ENCODE measurements at places on chromosomes 12 and 14.

GRCh38 chr14:97177016-97177415, 379.8 kb downstream of the VRK1 start:
- no peak for DNase-seq

DNA sequence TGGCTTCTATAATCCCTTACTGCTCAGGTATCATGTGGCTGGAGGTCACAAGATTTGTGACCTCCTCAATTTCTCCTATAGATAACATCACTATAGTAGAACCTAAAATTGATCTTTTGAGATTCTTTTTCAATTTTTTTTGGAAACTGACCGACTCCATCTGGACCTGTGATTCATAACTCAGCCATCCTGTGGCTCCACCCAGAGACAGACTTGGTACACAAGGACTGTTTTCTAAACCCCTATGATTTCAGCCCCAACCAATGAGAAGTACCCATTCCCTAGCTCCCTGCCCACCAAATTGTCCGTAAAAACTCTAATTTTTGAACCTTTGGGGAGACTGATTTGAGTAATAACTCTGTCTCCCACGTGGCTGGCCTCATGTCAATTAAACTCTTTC, 148.9 kb downstream of the SYT10 start:
- no peak for DNase-seq

DNA sequence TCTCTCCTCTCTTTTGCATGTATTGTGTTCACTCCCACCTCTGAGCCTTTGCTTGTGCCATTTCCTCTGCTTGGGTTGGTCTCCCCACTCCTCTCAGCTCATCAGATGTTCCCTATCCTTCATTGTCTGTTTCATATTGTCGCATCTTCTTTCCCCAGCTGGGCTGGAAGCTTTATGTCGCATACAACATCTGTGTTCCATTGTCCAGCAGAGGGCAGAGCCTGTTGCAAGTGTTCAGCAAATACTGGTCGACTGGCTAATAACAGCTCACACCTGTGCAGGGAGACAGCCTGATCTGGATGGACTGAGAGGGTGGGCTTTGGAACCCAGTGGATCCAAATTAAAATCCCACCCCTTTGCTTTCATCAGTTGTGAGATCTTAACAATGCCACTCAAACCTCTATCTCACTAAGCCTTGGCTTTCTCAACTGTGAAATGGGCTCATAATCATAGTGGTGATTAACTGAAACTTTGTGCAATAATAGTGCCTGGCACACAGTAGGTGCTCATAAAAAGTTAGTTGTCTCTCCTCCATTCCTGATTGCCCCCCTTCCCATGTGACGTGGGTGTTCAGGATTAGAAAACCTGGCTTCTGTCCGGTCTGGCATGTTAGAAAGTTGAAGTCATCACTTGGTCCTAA, 75.8 kb downstream of the RIN3 start:
- DNase-seq, result no peak

GRCh38 chr12:65293735-65294134, 15.3 kb downstream of the MSRB3 start:
- no peak for DNase-seq

DNA sequence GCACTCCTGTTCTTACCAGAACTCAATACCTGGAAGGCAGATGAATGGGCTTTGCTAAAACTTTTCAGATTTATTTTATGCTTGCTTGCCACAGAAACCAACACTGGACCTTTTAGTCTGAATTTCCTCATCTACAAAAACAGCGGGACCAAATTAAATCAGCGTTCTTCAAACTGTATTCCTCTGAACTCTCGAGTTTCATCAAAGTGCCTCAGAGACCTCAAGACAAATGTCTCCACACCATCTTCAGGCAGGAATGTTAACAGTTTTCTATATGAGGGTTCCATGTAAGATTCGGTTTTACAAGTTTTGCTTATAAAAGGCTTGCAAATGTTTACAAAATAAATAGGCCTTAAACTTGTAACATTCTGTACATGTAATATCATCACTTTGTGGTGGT, 74.6 kb downstream of the MED13L start:
- DNase-seq, result no peak

DNA sequence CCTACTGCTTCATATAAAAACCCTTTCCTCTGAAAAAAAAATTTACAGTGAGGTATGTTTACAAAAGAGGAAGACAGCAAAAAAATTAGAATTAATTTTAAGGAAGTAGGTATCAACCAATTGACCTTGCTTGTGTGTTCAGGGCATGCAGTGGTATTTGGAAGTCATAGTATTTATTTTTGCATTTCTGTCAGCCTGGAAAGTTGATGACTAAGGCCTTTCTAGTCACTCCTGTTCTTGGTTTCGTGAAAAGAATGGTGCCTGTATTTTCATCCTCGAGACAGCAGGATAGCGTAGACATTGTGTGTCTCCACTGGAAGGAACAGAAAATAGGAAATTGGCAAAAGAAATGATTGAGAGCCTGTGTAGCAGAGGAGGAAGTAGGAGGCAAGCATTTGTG, 24.5 kb downstream of the SLC16A7 start:
- DNase-seq, result no peak

GRCh38 chr12:108337235-108338223, 1.6 kb downstream of the CMKLR1 start:
- DNase-seq, result no peak

DNA sequence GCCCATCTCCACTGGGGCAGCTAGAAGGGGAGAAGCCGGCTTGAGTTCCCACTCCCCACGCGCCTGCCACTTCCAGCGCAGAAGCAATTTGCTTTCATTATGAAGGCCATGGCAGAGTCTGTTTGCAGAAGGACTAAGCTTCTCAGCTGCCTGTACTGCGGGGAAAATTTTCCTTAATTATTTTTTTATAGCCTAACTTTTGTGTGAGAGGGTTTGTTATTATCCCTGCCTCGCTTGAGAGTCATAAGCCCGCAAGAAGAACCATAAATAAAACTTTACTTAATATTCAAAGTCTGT, 56.0 kb upstream of the DLK1 start:
- DNase-seq, result no peak

DNA sequence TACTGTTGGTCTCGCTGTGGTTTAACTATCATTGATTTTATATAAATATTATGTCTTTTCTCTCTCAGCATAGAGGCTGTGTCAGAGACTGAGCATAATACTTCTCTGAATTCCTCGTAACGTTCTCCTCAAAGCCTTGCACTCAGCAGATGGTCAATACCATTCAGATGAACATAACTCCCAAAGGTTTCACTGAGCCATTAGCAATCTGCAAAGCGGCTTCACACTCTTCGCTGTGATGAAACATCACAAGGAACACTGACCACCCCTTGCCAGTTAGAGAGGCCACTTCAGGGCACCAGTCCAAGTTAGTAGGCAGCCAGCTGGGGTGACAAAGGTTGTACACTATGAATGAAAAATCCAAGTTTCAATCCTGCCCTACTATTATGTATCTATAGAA, 30.1 kb upstream of the STON2 start:
- DNase-seq, result no peak

- no peak for DNase-seq
Measured at GRCh38 chr14:30496852-30497251, 62.1 kb upstream of the G2E3 start.

DNA sequence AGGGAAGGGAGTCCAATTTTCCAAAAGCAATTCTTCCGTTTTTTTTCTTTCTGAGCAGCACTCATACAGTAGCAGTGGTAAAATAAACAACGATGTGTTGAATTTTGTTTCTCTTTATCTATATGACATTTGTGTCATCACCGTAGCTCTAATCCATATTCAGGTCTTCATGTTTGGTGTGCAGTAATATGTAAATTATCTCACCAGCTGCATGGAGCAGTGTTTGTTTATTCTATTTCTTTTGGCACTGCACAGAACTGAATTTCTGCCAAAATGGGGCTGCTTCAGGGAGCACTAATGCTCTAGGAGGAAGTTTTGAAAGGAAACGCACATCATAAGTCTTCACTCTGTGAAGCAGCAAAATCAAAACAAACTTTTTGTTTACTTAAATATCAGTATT, 130.0 kb upstream of the NPAS3 start:
- DNase-seq, result no peak

- DNase-seq, result no peak
Measured at GRCh38 chr12:86234316-86234855, 21.8 kb downstream of the MGAT4C start.

DNA sequence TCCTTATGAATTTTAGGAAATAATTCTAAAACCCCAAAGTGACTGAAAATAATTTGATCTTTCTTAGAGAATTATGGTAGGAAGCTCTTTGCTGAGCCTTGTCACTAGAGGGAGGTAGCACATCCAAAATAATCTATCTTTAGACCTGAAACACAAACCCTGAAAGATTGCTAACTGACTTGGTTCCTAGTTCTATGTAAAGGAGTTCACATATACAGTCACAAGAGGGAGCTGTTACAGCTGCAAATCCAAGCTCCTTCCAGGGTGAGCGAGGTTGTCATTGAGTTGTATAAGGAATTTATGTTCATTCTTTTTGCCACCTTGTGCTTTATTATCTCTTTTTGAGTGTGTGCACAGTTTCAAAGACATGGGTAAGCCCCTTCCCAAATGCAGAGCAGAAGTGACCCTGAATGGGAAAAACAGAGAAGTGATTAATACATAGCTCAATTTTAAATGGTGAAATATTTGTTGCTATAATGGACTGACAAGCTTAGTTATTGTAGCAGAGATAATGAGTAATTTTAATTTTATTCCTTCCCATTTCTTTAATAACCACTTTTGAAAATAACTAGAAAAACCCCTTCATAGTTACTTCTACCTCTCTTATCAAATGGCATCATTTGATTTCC, 387.9 kb downstream of the DAD1 start:
- DNase-seq, result no peak

GRCh38 chr12:124386059-124386458, 91.2 kb downstream of the RFLNA start:
- DNase-seq, result no peak

GRCh38 chr12:110966081-110966760, 45.8 kb upstream of the MYL2 start:
- no peak for DNase-seq

DNA sequence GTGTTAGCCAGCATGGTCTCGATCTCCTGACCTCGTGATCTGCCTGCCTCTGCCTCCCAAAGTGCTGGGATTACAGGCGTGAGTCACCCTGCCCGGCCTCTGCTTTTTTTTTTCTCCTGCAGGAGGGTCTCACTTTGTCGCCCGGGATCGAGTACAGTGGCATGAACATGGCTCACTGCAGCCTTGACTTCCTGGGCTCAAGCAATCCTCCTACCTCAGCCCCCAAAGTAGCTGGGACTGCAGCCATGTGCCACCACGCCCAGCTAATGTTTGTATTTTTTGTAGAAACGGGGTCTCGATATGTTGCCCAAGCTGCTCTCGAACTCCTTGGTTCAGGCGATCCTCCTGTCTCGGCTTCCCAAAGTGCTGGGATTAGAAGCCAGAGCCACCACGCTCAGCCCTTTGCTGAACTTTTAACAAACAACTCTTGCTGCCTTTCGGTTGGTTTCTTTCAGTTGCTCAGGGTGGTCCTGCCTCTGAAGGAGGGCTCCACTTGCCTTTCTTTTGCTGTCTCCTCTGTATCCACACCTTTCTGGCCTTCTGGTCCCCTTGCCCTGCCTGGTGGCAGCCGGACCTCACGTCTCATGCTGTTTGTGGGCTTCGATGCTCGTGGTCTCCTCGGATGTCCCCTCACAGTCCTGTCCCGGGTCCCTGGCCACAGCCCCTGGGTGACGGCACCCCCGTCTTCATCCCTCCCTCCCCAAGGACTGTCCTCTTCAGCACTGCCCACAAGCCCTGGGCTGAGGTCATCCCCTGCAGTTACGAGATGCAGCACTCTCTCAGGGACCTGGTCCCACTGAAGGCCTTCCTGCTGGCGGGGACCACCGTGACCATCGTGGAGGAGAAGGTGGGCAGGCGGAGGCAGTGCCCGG, 3.8 kb upstream of the B3GNT4 start:
- DNase-seq, result no peak

DNA sequence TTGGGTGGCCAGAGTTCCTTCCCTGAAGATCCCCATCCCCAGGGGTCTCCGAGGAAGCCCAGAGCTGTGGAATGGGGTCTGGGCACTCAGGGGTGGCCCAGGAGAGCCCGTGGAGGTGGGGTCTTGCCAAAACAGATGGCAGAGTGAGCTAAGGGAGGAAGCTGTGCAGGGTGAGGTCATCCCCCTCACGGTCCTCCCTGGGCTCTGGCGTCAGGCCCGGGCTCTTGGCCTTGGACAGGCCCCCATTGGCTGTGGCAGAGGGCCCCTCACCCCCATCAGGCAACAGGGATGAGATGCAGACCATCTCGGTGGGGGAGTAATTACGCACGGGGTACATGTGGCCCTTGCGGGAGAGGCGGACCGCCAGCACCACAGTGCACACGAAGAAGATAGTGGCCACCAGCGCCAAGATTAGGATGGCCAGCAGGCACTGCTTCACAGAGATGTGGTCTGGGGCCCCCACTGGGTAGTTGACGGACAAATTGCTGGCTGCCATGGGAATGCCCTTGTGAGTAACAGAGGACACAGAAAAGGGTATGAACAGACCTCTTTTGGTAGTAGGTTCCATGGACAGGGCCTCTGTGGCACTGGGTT, 10.7 kb downstream of the SELPLG start:
- no peak for DNase-seq

- no peak for DNase-seq
Measured at GRCh38 chr12:120763250-120763649, 37.6 kb downstream of the ACADS start.

DNA sequence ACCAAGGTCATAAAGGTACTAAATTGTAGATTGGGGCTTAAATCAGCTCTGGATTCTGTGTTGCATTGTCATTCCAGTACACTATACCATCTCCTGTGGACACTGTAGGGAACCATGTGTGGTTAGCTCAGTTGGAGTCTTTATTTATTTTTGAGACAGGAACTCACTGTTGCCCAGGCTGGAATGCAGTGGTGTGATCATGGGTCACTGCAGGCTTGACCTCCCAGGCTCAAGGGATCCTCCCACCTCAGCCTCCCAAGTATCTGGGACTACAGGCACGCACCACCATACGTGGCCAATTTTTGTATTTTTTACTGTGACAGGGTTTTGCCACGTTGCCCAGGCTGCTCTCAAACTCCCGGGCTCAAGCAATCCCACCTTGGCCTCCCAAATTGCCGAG, 6.7 kb downstream of the PAPOLA start:
- no peak for DNase-seq

DNA sequence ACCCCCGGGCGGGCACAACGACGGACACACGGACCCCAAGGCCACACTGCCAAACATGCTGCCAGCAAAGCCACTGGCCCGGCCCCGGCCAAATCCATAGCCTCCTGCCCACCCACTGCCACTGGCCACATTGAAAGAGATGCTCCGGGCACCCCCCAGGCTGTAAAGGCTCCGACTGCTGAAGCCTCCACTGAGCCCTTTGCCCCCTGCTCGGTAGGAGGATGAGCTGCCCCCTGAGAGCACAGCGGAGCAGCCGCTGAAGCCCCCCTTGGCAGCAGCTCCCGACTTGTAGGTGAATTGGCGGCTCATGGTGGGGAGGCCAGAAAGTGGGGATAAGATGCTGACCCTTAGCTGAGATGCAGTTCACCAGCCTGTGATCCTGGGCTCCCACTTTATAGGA, at the start of gene KRT73:
Gene KRT73 (minus strand): TSS at position 344 of the 400 bp plus-strand sequence. CDS start 35 bp downstream, at position 309.
- no peak for DNase-seq
